ENCODE measurements at places on chromosomes 7 and 10.
A peak's percentile ranks its signal among the peaks of the same experiment; 100 is the strongest.

DNA sequence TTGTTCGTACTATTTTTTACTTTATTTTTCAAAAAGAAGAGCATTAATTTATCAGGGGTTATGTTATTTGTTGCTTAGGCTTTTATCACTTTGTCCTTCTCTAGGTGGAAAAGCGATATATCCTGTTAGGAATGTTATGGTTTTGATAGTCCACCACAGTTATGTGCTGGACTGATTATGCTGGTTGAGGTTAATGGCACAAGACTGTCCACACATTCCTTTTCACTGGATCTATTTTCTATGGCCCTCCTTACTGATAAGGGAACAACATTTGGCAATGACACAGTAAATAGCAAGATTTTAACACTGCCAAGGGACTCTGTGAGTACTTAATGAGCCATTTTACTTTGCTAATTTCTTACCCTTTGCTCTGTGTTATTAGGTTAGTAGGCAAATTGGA lies 1212.3 kb downstream of the NXPH1 start:
- DNase-seq: no peak

DNA sequence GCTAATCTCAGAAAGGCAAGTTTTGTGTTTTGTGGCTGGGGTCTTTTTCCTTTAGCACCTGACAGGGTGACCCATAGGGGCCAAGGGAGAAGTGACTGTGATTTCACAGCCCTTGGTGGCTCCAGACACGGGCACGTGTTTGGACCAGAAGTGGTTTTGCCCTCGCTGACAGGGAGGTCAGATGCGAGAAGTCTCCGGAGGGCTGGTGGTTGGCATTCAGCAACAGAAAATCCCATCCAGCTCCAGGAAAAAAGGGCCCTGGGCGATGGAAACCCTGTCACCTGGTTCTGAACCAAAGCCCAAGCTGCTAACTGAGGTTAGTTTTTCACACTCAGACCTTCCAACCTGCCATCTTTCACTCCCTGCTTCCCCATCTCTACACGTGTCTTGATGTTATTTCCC lies 272.9 kb downstream of the TRIL start:
- peak; percentile 26 for DNase-seq

- DNase-seq: no peak
Observed at GRCh38 chr7:141042222-141043193, 27.8 kb upstream of the MRPS33 start.

DNA sequence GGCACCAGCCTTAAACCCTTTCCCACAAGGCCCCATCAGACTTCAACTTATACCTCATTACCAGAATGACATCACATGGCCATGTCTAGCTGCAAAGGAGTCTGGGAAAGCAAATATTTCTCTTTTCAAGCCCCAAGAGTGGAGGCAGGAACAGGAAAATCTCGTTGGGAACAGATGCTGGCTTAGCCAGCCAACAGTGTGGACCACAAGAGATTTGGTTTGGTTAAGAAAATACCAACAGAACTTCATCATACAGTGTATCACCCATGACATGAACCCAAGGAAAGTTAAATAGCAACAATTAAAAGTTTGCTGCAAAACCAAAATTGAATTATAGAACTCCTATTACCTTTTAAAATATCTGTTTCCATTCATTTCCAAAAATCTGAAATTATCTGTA lies 2.2 kb upstream of the MET start:
- DNase-seq: no peak

DNA sequence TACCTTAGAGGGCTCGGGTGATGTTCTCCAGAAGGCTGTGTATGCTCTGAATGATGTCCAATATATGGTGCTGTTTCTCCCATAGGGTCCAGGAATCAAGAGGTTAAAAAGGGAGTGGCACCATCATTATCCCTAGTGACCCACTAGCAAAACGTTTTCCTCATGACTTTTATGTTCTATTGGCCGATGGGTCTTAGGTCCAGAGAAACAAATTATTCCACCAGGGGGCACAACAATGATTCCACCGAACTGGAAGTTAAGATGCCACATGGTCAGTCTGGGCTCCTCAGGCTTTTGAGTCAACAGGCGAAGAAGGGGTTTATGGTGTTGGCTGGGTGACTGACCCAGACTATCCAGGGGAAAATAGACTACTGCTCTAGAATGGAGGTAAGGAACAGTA lies 256.1 kb downstream of the COBL start:
- no peak for DNase-seq

- DNase-seq: no peak
Observed at GRCh38 chr10:120517196-120517595, 60.2 kb downstream of the PLPP4 start.

- no peak for DNase-seq
Observed at GRCh38 chr7:57328457-57328856, 121.5 kb upstream of the ZNF716 start.

DNA sequence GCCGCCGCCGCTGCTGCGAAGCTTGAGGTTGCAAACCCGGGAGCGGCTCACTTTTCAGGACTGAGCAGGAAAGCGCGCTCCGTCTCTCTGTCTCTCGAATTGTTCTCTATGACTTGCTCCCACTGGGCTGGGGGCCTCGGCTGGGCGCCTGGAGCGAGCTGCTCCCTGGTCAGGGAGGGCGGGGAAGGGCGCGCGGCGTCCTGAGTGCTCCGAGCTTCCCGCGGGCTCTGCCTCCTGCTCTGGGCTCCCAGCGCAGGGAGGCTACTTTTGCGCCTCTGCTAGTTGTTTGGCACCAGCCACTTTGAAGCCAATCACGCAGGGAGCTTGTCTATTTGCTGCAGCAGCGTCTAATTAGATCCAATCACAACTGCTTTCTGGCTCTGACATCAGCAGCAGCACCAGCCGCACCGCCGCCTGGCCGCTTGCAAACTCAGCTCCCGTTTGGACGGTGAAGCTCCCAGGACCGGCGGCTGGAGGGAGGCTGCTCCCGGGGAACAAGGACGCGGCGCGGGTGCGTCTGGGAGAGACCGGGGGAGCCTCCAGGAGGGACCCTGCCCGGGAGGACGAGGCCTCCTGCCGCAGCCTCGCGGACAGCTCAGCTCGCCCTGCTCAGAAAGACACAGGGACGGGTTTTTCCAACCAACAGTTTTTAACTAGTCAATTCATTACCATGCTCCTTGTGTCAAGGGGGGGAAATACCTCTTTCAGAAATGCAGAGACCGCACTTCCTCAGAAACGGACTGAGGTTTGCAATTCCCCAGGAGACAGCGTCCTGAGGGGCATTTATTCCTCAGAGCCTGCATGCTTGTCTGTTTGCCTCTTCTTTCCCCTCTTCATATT lies at the start of gene ADARB2:
TSS of gene ADARB2 (minus strand) at position 304 of the 840 bp plus-strand sequence.
- DNase-seq: no peak

DNA sequence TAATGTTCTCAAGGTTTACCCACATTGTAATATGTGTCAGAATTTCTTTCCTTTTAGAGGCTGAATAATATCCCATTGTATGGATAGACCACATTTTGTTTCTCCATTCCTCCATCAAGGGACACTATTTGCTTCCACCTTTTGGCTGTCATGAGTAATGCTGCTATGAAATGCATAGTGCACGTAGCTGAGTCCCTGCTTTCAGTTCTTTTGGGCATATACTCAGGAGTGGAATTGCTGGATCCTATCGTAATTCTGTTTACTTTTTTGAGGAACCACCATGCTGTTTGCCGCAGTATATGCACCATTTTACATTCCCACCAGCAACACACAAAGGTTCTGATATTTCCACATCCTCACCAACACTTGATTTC lies 60.0 kb downstream of the PRF1 start:
- no peak for DNase-seq

DNA sequence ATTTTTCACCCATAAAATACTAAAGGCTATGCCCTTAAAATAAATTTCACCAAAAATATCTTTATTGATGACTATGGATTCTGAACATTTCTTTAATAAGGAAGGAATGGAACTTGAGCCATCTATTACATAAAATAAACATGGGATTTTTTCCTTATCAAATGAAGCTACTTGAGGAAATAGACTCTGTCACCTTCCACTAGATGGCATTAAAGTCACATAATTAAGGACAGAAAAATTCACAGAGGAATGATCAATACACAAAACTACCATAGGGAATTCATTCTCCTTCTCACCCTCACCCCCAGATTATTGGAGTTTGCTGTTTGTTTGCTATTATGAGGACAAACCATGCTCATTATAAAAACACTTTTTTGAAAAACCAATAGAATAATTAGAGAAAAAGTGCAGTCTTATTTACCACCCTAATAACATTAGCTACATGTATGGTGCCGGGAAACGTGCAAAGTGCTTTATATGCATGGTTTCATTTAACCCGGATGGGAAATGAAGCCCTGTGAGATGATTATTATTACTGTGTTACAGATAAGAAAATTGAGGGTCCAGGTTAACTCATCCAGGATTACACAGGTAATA lies 21.1 kb upstream of the FOXI2 start:
- no peak for DNase-seq

DNA sequence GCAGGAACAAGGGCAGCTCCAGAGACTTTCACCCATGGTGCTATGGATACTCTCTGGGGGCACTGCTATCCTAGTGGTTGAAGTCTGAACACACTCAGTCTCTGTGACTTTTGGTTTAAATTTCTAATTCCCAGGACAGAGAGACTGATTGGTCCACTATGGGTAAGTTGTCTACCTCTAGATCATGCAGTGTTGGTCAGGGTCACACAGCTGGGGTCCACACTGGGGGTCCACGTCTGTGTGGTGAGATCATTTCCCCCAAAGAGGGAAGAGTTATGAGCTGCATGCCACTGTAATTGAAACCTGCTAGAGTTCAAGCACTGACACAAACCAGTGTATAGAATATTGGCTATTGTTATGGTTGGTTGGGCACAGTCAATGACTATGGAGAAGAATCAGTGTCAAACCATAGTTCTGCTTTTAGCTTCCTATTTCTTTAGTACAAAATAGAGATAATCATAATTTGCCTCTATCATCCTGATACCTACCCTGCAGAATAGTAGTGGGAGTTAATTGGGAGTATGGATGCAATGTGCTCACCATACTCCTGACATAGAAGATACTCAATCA lies 101.6 kb downstream of the PRTFDC1 start:
- no peak for DNase-seq

DNA sequence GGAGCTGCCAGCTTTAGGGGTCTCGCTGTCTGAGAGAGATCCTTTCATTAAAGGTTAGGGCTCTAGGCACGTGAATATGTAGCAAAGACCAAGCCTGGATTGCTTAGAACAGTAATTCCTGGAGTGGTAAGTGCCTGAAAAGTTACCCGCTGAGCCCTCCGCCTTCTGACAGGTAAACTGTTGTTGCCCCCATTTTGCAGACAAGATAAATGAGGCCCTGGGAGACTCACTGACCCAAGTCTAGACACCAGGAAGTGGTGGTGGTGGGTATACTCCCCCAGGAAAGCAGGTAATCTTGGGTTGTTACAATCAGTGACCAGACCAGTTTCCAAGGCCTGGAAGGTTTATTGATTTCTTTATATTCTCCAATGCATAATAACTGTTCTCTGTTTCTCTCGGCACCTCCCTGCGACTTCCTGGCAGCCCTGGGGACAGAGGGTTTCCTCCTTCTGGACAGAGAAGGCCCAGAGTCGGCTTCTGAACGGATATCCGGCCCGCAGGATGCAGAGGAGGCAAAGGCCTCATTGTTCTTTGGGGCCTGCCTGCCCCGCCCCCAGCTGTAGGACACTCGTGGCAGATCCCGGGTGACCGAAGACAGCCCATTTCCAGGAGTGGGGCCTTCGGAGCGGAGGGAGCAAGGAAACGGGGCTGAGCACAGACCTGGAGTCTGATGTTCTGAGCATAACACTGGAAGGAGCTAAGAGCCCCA lies 1.3 kb upstream of the GRK5 start:
- DNase-seq: peak; percentile 28

GRCh38 chr7:107446988-107447387 lies 22.9 kb upstream of the GPR22 start:
- no peak for DNase-seq

GRCh38 chr7:145009876-145010275 lies 174.0 kb upstream of the TPK1 start:
- no peak for DNase-seq

DNA sequence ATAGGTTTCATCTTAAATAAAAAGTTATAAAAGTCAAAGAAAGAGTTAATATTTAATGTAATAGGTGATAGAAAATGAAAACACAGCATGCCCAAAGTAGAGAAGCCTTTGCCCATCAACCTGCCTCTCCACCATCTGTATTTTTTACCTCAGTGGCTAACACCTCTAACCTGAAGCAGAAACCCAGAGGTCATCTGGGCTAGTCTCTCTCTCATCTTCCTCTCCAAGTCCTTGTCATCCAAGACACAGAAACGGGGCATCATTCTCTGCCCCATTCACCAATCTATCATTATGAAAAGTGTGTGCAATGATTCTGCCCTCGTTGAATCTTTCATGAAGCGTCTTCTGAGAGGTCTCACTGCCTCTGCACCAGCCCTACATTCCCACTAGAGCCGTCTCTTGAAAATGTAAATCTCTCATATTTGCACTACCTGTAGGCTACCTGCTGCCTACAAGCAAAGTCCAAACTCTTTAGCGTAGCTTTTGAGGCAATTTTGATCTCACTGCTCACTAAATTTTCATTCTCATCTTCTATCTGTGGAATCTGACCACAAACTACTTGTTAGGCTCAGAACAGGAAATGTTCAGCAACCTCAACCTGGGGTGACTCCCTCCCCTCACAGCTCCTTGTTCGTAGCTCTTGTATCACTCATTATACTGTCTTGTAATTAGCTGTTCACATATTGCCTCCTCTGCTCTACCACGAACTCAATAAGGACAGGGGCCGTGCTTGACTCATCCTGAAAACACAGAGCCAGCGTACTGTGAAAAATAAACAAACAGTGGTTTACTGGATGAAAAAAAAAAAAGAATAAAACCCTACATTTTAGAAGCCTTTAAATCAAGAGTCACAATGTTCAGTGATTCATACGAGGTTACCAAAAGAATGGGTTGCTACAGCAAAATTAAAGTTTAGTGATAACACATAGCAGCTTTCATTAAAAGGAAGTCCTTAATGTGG lies 83.1 kb downstream of the CTNNA3 start:
- DNase-seq: no peak

DNA sequence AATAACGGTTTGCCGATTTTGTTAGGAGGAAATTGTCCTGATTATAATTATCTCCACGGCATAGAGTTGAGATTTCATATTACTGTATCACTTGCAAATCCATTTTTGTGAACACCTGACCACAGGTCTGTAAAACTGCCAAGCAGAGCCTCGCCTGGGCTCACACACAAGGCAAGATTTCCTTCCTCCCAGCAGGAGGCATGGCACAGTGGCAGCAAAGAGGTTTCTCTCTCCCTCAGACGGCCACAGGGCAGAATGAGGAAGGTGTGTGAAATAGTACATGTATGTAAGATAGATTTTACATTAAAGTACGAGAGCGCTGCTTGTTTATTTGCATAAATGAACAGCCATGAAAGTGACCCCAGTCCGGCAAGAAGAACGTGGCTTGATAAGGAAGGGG lies 130.1 kb downstream of the CELF2 start:
- peak; percentile 55 for DNase-seq
